LHCN-M2 (cell line): ENCODE measurements at places on chromosomes 1 and 21. TPM values are rescaled to one million over a fixed set of nuclear protein-coding genes. Genes with fewer than 3 reads are reported as not detected.

RSPH1 gene
- not detected in 2 replicates for total RNA-seq

LCE2C gene
- not detected in 2 replicates for total RNA-seq

PDE4B gene
- total RNA-seq, result 6.0 and 6.8 TPM in 2 replicates

GRCh38 chr1:202953392-202953791, 4.7 kb downstream of the ADIPOR1 start:
- no peak for DNase-seq

DNA sequence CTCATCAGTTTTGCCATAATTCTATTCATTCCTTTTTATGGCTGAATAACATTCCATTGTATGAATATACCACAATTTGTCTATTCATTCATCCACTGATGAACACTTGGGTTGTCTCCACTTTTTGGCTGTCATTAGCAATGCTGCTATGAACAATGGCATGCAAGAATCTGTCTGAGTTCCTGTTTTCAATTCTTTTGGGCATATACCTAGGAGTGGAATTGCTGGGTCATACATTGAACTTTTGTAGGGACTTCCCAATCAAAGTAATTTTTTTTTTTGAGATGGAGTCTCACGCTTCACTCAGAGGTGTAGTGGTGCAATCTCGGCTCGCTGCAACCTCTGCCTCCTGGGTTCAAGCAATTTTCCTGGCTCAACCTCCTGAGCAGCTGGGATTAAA, 34.9 kb downstream of the AADACL4 start:
- DNase-seq, result no peak

DNA sequence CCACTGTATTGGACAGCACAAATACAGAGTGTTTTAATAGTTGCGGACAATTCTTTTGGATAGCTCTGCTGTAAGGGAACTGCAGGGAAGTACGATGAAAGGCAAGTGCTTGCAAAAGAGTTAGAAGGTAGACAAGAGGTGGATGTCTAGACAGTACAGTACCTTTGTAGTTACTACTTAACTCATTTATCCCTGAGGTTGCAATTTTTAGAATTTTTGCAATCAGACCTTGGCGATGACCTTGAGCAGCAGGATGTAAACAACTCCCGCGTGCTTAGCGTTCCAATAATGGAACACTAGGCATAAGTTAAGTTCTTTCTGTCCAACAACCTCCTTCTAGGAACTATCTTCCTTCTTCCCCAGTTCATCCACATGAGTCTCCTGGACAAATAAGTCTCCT, 1.9 kb upstream of the SYT14 start:
- DNase-seq, result no peak
